Colonic mucosa (tissue), 4 donors: ENCODE measurements at places on chromosomes 3 and 15. TPM values are rescaled to one million over a fixed set of nuclear protein-coding genes. Genes with fewer than 3 reads are reported as not detected.

CD86 gene
- 5.6 TPM for total RNA-seq

TIGIT gene
- 0.37 TPM for total RNA-seq

VIPR1 gene
- total RNA-seq: 98.0 TPM

KIAA1143 gene
- 15.8 TPM for total RNA-seq

- H3K4me3 ChIP-seq: no peak overlapping the region
- peaks cover 67% of the 10 kb centered on the region for H3K27me3 ChIP-seq
- H3K36me3 ChIP-seq: no peaks in the 10 kb centered on the region
- no peak overlapping the region for H3K27ac ChIP-seq
Observed at GRCh38 chr3:147404000-147404799, 2.1 kb downstream of the ZIC4 start.

DUOX1 gene
- 0.96 TPM for total RNA-seq

TTLL13 gene
- total RNA-seq: 0.35 TPM

GRCh38 chr3:52068730-52069129 lies 12.4 kb upstream of the DUSP7 start:
- H3K27me3 ChIP-seq: no peaks in the 10 kb centered on the region
- H3K4me3 ChIP-seq: no peak overlapping the region
- no peak overlapping the region for H3K27ac ChIP-seq
- no peaks in the 10 kb centered on the region for H3K4me1 ChIP-seq
- H3K36me3 ChIP-seq: no peaks in the 10 kb centered on the region
